Stimulated activated CD4-positive, alpha-beta T cell treated with anti-CD3 and anti-CD28 coated beads, Interleukin-15, amount 100 ng/mL, for 48 hours (primary cell): ENCODE measurements at places on chromosomes 11 and 22.

DNA sequence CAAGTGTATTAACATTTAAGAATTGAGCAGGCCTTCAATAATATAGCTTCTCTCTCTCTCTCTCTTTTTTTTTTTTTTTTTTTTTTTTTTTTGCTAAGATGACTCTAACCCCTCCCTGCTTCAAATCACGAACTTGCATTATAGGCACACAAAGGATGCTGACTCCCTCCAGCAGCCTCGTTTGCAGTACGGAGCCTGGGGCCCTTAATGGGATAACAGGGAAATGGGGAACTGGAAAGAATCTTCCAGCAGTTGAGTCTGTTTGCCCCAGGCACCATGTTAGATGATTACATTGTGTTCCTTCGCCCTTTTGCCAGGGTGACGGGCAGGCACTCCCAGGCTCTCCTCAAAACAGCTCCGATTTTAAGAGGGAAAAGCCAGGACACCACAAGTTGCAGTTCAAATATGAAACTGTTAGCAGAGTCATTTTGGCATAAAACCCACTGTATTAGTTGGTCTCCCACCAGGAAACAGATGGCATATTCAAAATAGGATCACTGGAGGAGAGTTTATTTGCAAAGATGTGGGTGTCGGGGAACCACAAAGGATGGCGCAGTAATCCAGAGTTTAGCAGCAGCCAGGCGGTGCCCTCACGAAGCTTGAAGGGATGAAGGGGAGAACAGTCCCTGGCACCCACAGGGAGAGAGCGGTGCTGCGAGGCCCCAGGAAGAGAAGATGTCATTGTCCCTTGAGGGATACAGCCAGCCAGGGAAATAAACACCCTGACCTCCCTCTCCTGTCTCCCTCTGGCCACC, 26.5 kb upstream of the TREH start:
- no peak for DNase-seq

GRCh38 chr11:94762208-94762607, 5.9 kb upstream of the AMOTL1 start:
- DNase-seq, result no peak

DNA sequence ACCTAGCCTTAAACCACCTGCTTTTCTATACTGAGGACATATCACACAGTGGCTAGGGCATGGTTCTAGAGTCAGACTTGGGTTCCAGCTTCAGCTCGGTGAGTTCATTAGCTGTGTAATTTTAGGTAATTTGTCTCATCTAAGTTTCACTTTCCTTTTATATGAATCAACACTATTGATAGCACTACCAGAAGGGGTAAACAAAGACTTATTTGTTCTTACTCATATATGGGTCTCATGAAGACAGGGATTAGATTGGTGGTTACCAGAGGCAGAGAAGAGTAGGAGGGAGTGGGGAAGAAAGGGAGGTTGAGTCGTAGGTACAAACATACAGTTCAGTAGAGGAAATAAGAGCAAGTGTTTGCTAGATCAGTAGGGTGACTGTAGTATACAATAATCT, 924.7 kb downstream of the OPCML start:
- no peak for DNase-seq

GRCh38 chr11:122521626-122522025, 133.9 kb upstream of the UBASH3B start:
- no peak for DNase-seq

DNA sequence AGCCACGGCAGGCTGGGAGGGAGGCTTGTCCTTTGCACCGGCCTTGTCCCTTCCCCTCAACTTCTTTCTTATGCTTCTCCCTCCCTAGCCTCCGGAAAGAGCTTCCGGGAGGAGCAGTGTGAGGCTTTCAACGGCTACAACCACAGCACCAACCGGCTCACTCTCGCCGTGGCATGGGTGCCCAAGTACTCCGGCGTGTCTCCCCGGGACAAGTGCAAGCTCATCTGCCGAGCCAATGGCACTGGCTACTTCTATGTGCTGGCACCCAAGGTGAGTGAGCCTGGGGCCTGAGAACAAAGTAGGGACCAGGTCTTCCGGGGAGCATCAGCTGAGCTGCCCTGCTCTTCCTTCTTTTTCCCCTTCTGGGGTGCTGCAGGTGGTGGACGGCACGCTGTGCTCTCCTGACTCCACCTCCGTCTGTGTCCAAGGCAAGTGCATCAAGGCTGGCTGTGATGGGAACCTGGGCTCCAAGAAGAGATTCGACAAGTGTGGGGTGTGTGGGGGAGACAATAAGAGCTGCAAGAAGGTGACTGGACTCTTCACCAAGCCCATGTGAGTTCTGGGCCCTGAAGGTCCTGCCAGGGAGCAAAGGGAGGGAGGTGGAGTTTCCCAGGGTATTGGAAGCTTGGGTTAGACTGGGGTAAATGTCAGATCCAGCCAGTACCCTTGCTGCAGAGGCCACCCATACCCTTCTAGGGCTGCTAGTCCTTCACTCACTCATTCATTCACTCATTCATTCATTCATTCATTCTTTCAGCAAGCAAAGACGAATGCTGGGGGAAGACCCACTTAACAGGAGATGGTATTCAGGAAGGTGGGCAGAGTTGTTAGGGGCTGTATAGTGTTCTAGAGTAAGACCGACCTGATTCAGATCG, 22.6 kb downstream of the ADAMTS15 start:
- DNase-seq, result no peak

- DNase-seq, result no peak
Observed at GRCh38 chr11:16505481-16505880, 149.1 kb upstream of the SOX6 start.

- DNase-seq, result no peak
Observed at GRCh38 chr11:10605941-10606381, 37.5 kb upstream of the LYVE1 start.

DNA sequence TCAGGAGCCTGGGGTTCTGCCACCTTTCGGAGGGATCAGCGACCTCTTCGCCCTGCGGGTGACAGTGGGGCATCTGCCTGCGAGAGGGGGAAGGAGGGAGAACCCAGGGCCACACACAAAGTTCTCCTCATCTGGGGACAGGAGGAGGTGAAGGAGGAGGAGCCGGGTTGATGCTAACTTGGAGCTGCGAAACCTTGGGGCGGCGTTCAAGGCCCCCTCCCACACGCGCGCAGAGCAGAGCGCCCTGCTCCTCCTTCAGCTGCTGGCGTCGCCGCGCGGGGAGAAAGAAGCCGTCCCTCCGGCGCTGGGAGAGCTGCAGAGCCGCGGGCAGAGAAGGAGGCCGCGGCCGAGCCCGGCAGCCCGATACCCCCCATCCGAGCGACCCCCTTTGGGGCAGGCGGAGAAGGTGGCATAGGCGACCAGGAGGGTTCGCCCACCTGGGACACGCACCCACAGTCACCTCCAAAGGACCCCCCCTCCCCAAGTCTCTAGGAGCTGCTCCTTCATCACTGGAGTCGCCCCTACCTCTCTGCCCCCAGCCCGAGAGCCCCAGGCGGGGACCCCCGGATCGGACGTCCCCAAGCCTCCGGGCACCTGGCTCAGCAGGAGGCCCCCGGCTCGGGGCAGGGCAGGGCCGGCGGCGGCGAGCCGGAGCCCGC, at the start of gene RASD2:
Gene RASD2, plus strand, starts transcription at position 237 of the 659 bp plus-strand sequence. CDS start 5,979 bp downstream, outside the sequence.
- no peak for DNase-seq

DNA sequence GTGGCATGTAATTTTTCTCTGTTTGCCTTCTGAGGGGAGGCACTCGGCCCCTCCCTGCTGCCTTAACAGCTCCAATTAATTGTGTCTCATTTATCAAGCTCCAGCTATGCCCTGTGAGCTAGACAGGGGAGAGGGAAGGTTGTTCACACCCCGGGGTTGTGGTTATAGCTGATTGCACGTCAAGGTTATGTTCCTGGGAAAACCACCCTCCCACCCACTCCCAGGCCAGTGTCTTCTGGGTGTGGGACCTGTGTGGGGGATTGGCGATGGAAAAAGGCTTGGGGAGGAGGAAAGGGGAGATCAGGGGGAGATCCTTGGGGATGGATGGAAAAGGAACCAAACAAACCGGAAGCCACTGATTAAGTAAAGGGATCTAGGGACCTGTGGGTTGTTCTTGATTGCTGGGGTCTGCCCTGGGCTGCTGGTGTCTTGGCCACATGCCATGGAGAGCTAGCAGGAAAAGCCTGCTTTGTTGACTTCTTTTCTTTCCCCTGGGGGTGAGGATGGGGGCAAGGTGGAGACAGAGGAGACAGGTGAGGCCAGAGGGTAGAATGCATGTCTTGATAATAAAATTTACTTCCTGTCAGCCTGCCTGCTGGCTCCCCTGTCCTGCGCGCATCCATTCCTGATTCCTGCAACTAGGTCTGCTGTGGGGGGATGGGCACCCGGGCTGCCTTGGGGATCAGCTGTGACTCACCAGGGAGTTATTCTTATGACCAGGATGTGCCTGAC, 13.5 kb upstream of the SORL1-AS1 start:
- no peak for DNase-seq

DNA sequence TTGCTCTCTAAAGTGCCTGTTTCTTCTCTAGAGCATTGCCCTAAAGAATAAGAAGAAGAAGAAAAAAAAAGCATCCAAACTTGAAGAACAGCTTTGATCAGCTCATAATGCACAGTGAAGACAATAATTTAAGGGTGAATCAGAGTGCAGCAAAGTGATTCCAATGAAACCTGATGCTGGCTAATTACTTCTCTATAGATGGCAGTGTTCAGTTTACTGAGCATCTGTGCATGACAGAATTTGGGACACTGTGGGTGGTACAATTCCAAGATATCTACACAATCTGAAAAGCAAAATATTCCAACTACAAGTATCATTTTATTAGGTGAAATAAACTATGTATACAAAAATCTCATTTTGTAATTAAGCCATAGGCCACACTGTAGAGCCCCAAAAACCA, 450.5 kb upstream of the CCDC90B start:
- no peak for DNase-seq
